Lung (tissue), 17 donors: ENCODE measurements at places on chromosomes 3 and 15.

GRCh38 chr3:120353463-120353862 is 4.3 kb upstream of the LRRC58 start:
- DNase-seq = no peak

DNA sequence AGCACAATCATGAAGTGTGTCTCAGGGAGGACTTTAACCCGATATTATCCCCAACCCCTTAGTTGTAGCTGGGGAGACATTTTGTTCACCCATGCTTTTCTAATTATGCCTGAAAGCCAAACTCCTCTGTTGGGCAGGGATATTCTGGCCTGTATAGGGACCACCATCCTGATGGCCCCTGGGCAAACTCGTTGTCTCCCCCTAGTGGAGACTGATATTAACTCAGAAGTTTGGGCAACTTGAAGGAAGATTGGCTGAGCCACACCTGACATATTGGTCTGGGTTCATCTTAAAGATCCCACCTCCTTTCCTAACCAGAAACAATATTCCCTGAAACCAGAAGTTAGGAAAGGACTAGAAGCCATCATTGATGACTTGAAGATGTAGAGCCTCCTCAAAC is 42.3 kb downstream of the TM4SF18 start:
- no peak for DNase-seq

GRCh38 chr3:36707623-36708409 is 56.5 kb downstream of the DCLK3 start:
- DNase-seq = peak; percentile 7

DNA sequence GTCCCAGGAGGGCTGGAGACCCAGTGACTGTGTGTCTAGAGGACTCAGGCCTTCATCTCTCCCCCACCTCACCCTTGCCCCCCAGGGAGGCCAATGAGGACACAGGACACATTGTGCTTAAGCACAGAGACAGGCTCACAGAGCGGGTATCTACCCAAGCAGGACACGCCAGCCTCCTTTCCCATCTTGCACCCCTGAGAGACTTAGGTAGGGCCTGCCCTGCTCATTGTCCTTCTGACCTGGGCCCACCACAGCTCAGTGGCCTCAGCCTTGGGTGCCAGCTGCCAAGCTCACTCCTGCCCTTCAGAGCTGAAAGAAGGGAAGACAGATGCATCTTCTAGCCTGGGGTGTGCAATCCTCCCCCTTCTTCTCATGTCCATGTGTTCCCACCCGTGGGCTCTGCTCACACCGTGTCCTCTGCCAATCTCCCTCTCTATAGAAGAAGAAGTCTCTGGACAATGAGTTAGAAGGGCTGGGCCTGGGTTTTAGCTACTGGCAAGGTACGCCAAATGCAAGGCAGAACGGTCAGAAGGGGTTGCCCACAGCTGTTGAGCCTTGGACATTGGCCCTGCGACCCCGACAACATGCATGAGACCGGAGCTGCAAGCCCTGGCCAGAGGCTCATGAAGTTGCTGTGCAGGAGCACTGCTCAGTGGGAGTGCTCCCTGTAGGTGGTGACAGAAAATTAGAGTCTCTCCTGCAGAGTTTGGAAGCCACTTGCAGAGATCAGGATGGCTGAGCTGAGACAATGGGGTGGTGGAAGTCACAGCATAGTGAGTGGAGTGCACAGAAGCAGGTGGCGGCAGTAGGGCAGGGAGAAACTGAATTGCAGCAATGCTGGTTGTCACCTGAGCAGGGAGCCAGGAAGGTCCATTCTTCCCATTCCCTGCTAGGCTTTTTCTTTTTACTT is 32.8 kb downstream of the ACSBG1 start:
- DNase-seq = no peak

- no peak for DNase-seq
These were observed 87.2 kb upstream of the NSMCE3 start for GRCh38 chr15:29356786-29357185.

DNA sequence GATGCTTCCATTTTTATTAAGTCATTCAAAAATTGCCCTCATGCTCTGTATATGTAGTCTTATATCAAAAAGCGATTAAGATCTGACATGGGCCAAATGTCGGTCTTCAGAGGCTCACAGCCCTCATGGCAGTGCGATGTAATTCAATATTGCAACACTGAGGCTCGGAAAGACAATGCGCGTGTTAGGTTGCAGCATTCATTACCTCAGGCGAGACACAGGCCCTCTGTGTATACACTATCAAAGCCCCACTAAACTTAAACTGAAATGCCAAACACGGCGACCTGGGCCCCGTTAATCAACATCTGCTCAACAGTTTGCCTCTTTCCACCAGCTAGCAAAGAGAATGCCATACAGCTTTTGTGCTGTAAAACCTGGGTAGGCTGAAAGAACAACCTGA is 413.4 kb downstream of the ERC2 start:
- DNase-seq = no peak

GRCh38 chr3:107032111-107032510 is 345.1 kb upstream of the CCDC54 start:
- no peak for DNase-seq

DNA sequence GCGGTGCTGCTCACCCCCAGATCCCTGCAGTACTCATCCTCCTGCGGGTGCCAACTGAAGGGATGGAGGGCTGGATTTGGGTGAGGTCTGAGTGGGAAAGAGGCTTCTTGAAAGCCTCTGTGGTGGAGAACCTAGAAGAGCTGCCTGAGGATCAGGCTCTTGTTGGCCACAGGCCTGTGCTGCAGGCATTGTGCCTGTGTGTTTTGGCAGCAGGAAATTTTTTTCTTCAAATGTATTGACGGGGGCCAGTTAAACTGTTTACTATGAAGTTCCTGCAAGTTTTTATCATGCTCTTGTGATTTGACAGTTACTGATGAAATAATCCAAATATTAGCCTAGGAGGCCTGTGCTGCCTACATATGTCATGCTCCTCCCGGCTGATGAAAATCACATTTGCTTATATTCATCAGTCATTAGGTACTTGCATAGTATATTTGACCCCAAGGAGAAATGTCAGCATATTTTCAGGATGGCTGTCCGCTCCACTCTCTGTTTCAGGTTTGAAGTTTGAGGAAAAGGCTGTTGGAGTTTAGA is 103.1 kb downstream of the THSD4 start:
- DNase-seq = peak; percentile 80

GRCh38 chr3:84236261-84236660 is 722.5 kb upstream of the CADM2 start:
- DNase-seq = peak; percentile 63

DNA sequence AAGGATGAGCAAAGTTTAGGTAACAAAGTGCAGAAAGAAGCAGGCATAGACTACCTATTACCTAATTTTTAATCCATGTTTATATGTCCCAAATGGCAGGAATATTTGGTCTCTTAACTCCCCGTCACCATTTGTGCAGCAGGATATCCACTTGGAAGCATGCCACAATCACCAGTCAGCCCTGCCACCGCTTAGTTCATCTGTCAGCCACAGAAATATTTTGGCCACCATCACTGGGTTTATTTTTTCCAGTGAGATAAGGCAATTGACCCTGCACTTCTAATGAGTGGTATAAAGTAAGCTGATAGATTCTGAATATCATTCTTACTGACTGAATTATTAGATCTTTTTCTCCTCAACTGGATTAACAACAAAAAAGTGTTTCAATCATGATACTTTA is 152.9 kb upstream of the SOX2 start:
- peak; percentile 0 for DNase-seq

DNA sequence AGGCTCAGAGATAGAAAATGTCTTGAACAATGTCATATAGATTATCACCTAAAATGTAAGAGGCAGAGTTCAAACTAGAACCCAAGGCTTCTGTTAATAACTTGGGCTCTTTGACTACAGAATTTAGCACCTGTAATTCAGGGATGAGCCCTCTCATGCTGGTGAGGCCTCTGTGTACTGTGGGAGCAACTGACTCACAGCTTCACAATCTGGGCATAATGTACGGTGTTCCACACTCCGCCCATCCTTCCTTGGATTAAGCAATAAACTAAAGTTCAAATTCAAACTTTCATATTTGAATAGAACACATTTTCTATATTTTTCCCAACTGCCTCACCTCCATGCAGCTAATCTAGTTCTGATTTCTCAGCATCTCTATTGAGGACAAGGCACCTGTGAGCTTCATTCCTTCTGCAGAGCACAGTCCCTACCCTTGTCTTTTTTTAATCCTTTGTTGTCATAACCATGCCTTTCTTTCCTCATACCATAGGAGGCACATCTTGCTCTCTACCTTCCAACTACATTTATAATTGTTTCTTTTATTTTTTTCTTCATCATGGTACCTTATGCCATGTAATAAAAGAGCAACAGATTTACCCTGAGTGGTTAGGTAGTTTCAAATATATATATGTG is 392.1 kb downstream of the NLGN1 start:
- DNase-seq = no peak

GRCh38 chr3:27340534-27340933 is 28.6 kb downstream of the NEK10 start:
- no peak for DNase-seq

DNA sequence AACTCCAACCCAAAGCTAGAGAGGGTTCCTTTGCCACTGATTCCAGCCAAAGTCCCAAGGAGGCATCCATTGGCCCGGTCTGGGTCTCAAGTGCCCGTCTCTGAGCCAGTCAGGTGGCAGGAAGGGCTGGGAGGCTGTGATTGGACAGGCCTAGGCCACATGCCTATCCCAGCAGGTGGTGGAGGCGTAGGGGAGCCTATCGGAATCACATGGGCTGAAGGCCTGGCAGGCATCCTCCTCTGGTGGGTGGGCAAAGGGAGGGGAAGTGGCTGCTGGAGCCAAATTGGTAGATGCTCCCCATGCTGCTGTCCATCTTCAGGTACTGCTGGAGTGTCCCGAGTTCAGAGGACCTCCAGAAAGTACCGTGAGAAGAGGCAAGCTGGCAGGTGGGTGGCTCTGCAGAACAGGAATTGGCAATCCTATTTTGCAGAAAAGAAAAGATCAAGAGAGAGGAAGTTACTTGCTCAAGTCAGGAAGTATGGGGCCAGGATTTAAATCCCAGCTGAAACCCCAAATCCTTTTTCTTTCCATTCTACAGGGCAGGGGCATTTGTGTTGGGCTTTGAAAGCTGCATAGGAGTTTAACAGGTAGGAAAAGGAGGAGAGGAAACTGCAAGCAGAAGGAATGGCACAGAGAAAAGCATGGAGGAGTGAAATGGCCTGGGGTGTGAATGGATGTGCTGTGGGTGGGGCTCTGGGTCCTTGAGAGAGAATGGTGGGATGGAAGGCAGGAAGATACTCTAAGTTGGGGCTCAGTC is 3.7 kb downstream of the CHST13 start:
- DNase-seq = no peak

- peak; percentile 25 for DNase-seq
These were observed 33.1 kb downstream of the MRAS start for GRCh38 chr3:138381413-138381901.

DNA sequence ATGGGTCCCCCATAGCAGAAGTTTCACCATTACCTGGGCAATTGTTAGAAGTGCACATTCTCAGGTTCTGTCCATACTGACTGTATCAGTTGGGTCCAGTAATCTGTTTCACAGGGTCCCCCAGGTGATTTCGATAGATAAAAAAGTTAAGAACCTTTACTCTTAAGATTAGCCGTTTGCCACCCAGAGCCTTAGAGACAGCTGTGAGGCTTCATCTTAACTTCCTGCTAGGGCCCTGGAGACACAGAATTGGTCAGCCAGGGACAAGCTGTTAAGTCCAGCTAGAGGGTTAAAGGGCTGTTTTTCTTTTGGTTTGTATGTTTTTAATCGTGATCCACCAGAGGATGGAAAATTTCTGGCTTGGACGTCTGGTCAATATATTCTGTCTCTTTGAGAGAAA is 6.7 kb downstream of the FAM162A start:
- peak; percentile 32 for DNase-seq

- no peak for DNase-seq
These were observed 77.3 kb downstream of the NFKBIZ start for GRCh38 chr3:101926594-101927105.

DNA sequence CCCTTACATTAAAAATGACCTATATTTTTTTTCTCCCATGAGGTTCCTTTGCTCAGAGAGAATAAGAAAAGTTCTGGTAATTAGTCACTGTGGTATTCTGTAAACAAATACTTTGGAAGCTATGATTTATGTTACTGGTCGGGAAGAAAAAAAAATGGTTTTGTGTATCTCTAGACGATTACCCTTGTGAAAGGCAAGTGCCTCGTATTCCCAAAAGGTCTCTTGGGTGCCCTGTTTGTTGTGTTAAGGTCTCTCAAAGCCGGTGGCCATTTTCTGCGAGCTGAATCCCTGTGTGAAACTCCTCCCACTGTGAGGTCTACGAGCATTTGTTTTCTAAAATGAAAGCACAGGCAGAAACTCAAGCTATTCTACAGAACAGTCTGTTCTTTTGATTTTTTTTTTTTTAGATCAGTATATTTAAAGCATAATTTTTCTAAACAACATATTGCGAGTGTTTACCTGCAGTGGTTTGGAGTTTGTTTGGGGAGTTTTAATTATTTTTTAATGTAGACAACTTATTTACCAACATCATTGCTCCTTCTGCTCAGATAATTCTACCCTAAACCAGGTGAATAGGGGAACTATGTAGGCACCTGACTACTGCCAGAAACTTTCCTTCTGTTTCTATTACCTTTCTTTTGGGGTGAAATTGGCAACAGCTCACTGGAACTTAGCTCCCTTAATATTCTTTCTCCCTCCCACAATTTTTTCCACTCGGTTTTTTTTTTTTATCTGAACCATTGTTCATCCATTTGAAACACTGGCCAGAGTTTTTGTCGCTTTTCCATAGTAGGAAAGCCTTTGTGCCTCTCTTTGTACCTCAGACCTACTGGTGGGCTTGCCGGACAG is 44.0 kb downstream of the ZBTB38 start:
- peak; percentile 66 for DNase-seq

DNA sequence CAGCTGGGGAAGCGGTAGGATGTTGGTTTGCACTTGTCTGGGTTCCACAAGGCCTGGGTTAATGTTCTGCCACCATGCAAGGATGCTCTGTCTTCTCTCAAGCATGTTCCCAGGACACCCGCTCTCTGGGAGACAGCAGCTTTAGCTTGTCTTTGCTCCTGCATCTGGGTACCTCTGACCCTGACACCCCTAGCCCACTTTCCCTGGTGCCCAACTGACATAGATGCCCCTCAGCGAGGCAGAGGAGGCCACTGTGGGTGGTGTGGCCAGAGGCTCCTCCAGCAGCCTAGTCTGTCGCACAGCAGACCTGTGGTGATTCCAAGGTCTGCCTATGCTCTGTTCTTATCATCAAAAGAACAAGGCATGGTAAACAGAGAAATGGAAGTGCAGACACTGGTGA is 83.6 kb upstream of the ALDH1L1 start:
- no peak for DNase-seq

GRCh38 chr3:130480736-130481135 is 36.2 kb upstream of the COL6A6 start:
- peak; percentile 58 for DNase-seq

DNA sequence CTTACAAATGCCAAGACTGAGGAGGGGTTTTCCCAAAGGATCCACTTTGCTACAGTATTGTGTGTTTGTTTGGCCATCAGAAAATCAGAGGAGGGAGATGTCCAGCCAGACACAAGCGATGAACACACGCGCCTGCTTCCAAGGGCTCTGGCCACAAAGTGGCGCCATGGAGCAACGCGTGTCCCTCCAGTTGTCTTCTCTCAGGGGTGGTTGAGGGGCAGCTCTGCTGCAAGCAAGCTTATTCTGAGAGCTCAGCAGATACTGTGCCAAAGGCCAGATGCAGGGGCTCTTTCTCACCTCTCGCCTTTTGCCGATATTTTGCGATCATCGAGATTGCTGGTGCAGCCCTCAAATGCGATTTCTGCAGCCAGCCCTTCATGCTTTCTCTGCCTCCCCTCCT is 88.9 kb upstream of the OSBPL11 start:
- DNase-seq = peak; percentile 96

GRCh38 chr3:161691677-161692076 is 195.1 kb downstream of the OTOL1 start:
- no peak for DNase-seq

GRCh38 chr15:71551566-71551965 is 258.8 kb upstream of the NR2E3 start:
- no peak for DNase-seq
